HFFc6 (cell line): ENCODE measurements at places on chromosomes 4 and X.

GRCh38 chr4:14701896-14702295, 300.4 kb upstream of the CPEB2 start:
- H3K4me1 ChIP-seq: no peaks in the 10 kb centered on the region
- H3K4me3 ChIP-seq: no peak overlapping the region
- no peaks in the 10 kb centered on the region for H3K36me3 ChIP-seq
- no peak overlapping the region for H3K27ac ChIP-seq

- no peak overlapping the region; the same call in 1 of the 2 replicates for H3K4me3 ChIP-seq
- no peak for DNase-seq
- H3K27me3 ChIP-seq: peaks cover 8% of the 10 kb centered on the region
- H3K27ac ChIP-seq: peak overlapping the region; percentile 56
- H3K4me1 ChIP-seq: peaks cover 83% of the 10 kb centered on the region
Measured at GRCh38 chr4:77012726-77013125, 63.1 kb downstream of the CCNI start.

DNA sequence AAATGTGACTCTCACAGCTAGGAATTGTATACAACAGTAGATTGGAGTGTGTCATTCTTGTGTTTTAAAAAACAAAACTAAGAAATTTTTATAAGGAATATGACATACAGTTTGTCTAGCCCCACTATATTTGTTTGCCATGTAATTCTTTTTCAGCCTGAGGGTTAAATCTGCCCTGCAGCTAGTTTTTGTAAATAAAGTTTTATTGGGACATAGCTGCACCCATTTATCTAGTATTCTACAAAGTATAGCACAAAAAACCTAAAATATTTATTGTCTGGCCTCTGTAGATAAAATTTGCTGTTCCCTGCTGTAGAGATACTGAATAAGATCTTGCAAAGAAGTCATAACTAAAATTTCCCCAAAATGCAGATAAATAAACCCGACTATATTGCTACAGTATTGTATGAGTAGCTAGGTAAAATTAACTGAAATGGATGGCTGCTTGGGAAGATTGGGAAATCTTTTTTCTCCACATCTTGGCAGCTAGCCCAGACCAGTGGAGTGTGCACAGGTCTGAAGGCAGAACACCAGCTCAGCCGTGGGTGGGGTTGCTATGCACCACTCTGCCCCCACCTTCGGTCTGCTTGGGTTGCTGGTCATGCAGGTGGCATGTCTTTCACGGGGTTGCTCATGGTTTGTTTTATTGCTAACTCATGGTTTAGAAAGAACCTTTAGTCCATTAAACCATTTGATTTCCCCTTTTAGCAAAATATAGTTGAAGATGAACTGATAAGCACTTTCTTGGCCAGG, 127.9 kb downstream of the KLHL8 start:
- H3K36me3 ChIP-seq: 0 out of 2 replicates have a peak, but pooled peaks cover 3% of the 10 kb centered on the region
- H3K4me3 ChIP-seq: peak overlapping the region; percentile 4; the same call in 1 of the 2 replicates
- peaks cover 33% of the 10 kb centered on the region for H3K4me1 ChIP-seq
- H3K27me3 ChIP-seq: no peaks in the 10 kb centered on the region

GRCh38 chr4:185839770-185840169, 27.8 kb upstream of the SORBS2 start:
- no peak for DNase-seq
- no peak overlapping the region for H3K27ac ChIP-seq
- H3K27me3 ChIP-seq: no peaks in the 10 kb centered on the region
- no peaks in the 10 kb centered on the region for H3K36me3 ChIP-seq
- no peak overlapping the region for H3K4me3 ChIP-seq

GRCh38 chr4:153488006-153488891, 22.1 kb downstream of the TMEM131L start:
- H3K27ac ChIP-seq: peak overlapping the region; percentile 27; the same call in 1 of the 2 replicates
- no peak overlapping the region for H3K4me3 ChIP-seq
- 0 out of 2 replicates have a peak, but pooled peaks cover 5% of the 10 kb centered on the region for H3K36me3 ChIP-seq
- peaks cover 47% of the 10 kb centered on the region for H3K4me1 ChIP-seq
- no peaks in the 10 kb centered on the region; the same call in 1 of the 2 replicates for H3K27me3 ChIP-seq

- peak; percentile 55 for DNase-seq
- H3K4me3 ChIP-seq: peak overlapping the region; percentile 77
- H3K4me1 ChIP-seq: peaks cover 6% of the 10 kb centered on the region; the same call in 1 of the 2 replicates
- H3K27me3 ChIP-seq: peaks cover 1% of the 10 kb centered on the region; the same call in 1 of the 2 replicates
- H3K36me3 ChIP-seq: no peaks in the 10 kb centered on the region
- H3K27ac ChIP-seq: no peak overlapping the region
Measured at GRCh38 chr4:18593297-18594002, 571.9 kb upstream of the LCORL start.
